ENCODE measurements at places on chromosomes 1 and 21. TPM values are rescaled to one million over a fixed set of nuclear protein-coding genes. Genes with fewer than 3 reads are reported as not detected.
A peak's percentile ranks its signal among the peaks of the same experiment; 100 is the strongest.

Gene MRPL39
- total RNA-seq: 42.7 TPM

Gene GRHL3
- total RNA-seq: not detected

Gene PTPRU
- not detected for total RNA-seq

Gene AMY1A
- total RNA-seq: not detected

Gene ANGPTL7
- not detected for total RNA-seq

GRCh38 chr1:78092643-78093042 lies 46.9 kb downstream of the GIPC2 start:
- H3K36me3 ChIP-seq: no peaks in the 10 kb centered on the region
- no peaks in the 10 kb centered on the region for H3K4me1 ChIP-seq
- DNase-seq: no peak
- H3K27me3 ChIP-seq: peaks cover 4% of the 10 kb centered on the region
- H3K4me3 ChIP-seq: no peak overlapping the region

GRCh38 chr1:246157516-246157915 lies 349.6 kb downstream of the SMYD3 start:
- H3K4me3 ChIP-seq: no peak overlapping the region
- no peaks in the 10 kb centered on the region for H3K4me1 ChIP-seq
- H3K27me3 ChIP-seq: no peaks in the 10 kb centered on the region
- no peak for DNase-seq
- H3K36me3 ChIP-seq: no peaks in the 10 kb centered on the region

GRCh38 chr1:156213644-156213966 lies 798 bp downstream of the PMF1 start:
- no peak for DNase-seq
- H3K27me3 ChIP-seq: no peaks in the 10 kb centered on the region
- peak overlapping the region; percentile 99 for H3K27ac ChIP-seq
- peaks cover 68% of the 10 kb centered on the region for H3K36me3 ChIP-seq

GRCh38 chr1:203207751-203208150 lies 21.2 kb upstream of the CHI3L1 start:
- peaks cover 15% of the 10 kb centered on the region for H3K27me3 ChIP-seq
- H3K4me1 ChIP-seq: peaks cover 9% of the 10 kb centered on the region
- H3K27ac ChIP-seq: no peak overlapping the region

- peak overlapping the region; percentile 57 for H3K27ac ChIP-seq
- H3K4me1 ChIP-seq: peaks cover 35% of the 10 kb centered on the region
- no peak for DNase-seq
- no peak overlapping the region for H3K4me3 ChIP-seq
- H3K36me3 ChIP-seq: peaks cover 18% of the 10 kb centered on the region
Measured at GRCh38 chr1:243597383-243597782, 252.7 kb downstream of the AKT3 start.

DNA sequence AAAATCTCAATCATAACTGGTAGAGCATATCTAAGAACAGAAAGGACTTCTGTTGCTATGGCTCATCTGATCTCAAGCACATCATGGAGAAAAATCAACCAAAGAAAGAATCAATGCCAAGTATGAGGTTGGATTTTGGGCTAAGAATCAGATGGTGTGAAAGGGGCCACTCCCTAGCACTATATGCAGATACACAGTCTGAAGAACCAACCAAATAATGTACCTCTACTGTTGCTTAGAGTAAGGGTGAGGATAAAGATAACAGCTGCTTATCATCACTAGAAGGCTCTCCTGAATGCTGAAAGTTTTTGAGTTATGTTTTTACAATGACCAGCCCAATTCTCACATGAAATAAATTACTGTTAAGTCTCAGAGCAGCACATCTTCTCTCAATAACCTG lies 35.6 kb downstream of the ST7L start:
- no peaks in the 10 kb centered on the region for H3K27me3 ChIP-seq
- H3K4me1 ChIP-seq: no peaks in the 10 kb centered on the region
- no peak for DNase-seq
- H3K27ac ChIP-seq: no peak overlapping the region
- H3K36me3 ChIP-seq: peaks cover 2% of the 10 kb centered on the region

GRCh38 chr21:45698493-45699184 lies 55.1 kb downstream of the PCBP3 start:
- no peak overlapping the region for H3K27ac ChIP-seq
- H3K4me3 ChIP-seq: no peak overlapping the region
- H3K27me3 ChIP-seq: no peaks in the 10 kb centered on the region
- H3K4me1 ChIP-seq: peaks cover 30% of the 10 kb centered on the region
- no peak for DNase-seq

DNA sequence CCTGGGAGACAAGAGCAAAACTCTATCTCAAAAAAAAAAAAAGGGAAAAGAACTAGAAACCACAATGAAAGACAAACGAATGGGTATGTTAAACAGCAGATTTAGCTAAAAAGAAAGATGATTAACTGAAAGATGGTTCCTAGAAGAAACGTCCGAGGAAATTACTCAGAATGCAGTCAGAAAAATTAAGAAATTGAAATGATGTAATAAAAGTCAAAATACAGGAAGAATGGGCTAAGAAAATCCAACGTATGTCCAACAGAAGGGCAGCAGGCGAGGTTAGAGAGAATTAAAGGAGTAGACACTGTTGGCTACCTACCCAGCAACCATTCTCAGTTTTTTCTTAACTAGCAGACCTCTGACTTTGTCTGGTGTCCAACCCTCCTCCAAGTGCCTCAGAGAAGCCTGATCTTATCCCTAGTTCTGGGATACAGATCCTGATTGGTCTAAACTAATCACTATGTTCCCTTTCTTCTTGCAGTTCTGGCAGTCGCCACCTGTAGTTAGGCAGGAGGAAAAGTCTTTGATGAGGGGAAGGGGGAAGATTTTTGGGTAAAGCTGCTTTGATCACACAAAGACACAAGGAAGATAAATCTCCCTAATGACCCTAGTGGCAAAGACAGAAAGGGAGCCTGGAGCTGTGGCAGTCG lies 25.7 kb downstream of the GPR161 start:
- DNase-seq: no peak
- no peak overlapping the region for H3K4me3 ChIP-seq
- H3K4me1 ChIP-seq: no peaks in the 10 kb centered on the region
- H3K36me3 ChIP-seq: no peaks in the 10 kb centered on the region
- H3K27ac ChIP-seq: no peak overlapping the region
- peaks cover 2% of the 10 kb centered on the region for H3K27me3 ChIP-seq

DNA sequence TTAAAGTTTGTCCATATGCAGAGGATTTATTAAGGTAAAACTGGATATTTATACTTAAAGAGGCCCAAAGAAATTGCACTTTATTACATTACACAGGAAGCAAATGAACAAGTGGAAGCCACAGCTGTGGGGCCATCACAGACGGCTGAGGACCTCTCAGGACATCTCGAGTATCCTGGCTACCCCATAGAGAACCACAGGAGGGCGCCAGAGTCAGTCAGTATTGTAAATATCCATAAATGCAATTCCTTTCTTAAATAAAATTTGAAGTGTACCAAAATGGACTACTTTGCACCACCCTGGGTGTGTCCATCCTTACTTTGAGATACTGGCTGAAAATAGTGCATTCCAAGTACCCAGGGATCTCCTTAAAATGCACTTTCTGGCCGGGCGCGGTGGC lies 257.2 kb downstream of the MRPL39 start:
- DNase-seq: peak; percentile 42
- no peak overlapping the region for H3K27ac ChIP-seq
- H3K27me3 ChIP-seq: peaks cover 20% of the 10 kb centered on the region
- no peaks in the 10 kb centered on the region for H3K36me3 ChIP-seq
- H3K4me3 ChIP-seq: no peak overlapping the region

GRCh38 chr1:156493742-156494141 lies 6.8 kb downstream of the MEF2D start:
- H3K36me3 ChIP-seq: peaks cover 31% of the 10 kb centered on the region
- DNase-seq: no peak
- H3K27ac ChIP-seq: peak overlapping the region; percentile 54
- peaks cover 99% of the 10 kb centered on the region for H3K4me1 ChIP-seq

DNA sequence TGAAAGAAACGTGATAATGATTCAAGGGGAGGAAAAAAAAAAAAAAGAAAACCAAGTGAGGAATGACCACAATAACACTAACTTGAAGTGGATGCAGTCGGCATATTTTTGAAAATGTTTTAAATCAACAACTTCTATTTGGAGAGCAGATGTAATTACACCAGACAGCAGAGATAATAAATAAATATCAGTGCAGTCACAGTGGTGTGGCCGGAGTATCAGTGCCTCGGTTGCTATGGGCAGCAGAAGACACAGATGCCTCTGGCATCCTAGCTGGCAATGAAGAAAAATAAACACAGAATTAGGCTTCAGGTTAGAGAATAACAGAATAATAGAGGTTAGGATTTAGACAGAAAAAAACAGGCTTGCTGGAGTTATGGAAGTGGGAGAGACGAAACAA lies 888.3 kb downstream of the LTN1 start:
- no peak for DNase-seq
- no peak overlapping the region for H3K27ac ChIP-seq
- H3K36me3 ChIP-seq: no peaks in the 10 kb centered on the region
- no peaks in the 10 kb centered on the region for H3K4me1 ChIP-seq
- no peak overlapping the region for H3K4me3 ChIP-seq
- H3K27me3 ChIP-seq: no peaks in the 10 kb centered on the region

DNA sequence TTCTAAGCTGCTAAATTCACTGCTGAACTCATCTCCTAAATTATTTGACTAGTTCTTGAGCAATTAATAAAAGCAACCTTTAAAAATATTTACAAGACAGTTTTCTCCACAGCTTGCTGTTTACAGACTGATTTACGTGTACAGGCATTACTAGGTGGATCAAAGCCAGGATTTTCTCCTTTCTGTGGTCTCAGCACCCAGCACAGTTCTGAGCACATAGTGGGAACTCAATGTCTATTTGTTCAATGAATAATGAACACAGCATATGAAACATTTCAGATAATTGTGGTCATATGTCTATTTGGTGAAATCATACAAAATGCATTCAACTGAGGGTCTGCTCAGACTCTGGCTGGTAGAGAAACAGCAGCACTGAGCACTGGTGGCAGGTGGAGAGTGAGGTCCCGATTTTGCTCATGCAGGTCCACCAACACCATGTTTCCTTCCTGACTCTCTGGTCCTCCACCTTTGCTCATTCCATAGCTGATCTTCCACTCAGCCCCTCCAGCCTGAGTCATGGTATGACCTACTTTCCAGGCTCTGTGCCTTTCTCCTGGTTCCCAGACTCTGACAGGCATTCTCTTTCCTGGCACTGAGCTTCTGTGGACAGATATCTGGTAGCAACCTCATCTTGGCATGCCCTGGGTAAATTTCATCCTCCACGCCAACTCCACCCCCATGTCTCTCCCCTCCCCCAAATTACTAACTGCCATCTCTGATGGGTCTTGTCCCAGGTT lies 311.3 kb downstream of the TGFB2 start:
- H3K4me1 ChIP-seq: no peaks in the 10 kb centered on the region
- H3K27me3 ChIP-seq: no peaks in the 10 kb centered on the region
- no peak for DNase-seq
- no peak overlapping the region for H3K27ac ChIP-seq

GRCh38 chr1:33468011-33468410 lies 4.4 kb upstream of the ZSCAN20 start:
- H3K27me3 ChIP-seq: peaks cover 3% of the 10 kb centered on the region
- peaks cover 40% of the 10 kb centered on the region for H3K4me1 ChIP-seq
- no peaks in the 10 kb centered on the region for H3K36me3 ChIP-seq

GRCh38 chr1:58968360-58968952 lies 184.6 kb upstream of the JUN start:
- peaks cover 9% of the 10 kb centered on the region for H3K36me3 ChIP-seq
- H3K4me1 ChIP-seq: peaks cover 47% of the 10 kb centered on the region
- H3K27ac ChIP-seq: peak overlapping the region; percentile 99
- H3K4me3 ChIP-seq: peak overlapping the region; percentile 67

DNA sequence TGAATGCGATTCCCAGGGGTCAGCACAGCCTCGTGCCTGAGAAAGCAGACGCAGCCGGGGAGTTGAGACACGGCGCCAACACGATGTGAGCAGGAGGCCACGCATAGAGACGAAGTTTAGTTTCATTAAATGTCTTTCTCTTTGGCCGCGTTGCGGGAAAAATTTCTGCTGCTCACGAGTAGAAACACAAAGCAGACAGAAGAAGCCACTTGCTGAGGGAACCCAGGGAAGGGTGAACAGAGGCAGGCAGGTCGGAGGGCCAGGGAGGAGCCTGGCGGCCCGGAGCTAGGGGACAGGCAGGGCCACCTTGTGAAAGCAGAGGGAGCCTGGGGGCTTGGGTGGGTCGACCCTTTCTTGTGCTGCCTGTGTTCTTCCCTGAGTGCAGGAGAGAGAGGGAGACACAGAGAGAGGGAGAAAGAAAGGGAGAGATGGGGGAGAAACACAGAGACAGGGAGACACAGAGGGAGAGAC lies 33.2 kb downstream of the POFUT2 start:
- H3K36me3 ChIP-seq: no peaks in the 10 kb centered on the region
- peaks cover 32% of the 10 kb centered on the region for H3K4me1 ChIP-seq
- H3K27me3 ChIP-seq: peaks cover 14% of the 10 kb centered on the region
- no peak for DNase-seq

DNA sequence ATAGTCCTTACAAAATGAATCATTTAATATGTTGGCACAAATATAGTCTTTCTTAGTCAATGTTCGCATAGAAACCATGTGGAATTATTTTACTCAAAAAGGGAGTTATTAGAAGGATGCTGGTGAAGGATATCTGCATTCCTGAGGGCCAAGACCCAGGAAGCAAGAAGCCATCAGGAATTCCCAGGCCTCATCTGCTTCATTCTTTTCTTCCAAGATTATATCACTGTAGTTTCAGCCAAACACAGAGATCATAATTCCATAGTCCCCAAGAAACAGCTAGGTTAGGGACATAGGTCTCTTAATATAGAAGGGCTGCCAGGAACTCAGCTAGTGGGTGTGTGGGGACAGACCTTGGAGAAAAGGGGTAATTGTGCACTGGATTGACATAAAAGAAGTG lies 28.6 kb upstream of the DISC1 start:
- no peaks in the 10 kb centered on the region for H3K27me3 ChIP-seq
- H3K36me3 ChIP-seq: no peaks in the 10 kb centered on the region
- DNase-seq: no peak
- no peak overlapping the region for H3K27ac ChIP-seq

DNA sequence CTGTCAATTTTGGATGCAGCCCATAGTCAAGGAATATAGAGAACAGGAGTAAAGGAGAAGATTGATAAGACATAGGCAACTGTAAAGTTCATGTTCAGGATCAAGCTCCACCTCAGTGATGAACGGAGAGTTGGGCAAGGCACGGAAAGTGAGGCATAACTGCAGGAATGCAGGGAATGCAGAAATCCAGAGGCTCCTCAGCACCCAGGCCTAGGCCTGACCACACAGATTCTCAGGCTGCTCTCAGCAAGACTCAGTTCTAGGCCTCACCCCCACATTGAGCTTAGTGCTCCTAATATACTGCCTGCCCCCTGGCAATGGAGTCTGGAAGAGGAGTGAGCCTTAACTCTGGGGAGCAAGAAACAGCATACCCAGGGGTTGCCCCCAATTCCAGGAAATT lies 36.3 kb upstream of the S1PR1 start:
- no peak overlapping the region for H3K4me3 ChIP-seq
- H3K27me3 ChIP-seq: no peaks in the 10 kb centered on the region
- DNase-seq: no peak
- no peak overlapping the region for H3K27ac ChIP-seq
- peaks cover 8% of the 10 kb centered on the region for H3K36me3 ChIP-seq

GRCh38 chr1:58745117-58745516 lies 38.7 kb downstream of the JUN start:
- H3K27me3 ChIP-seq: peaks cover 18% of the 10 kb centered on the region
- DNase-seq: no peak
- H3K27ac ChIP-seq: no peak overlapping the region
- no peak overlapping the region for H3K4me3 ChIP-seq
- peaks cover 9% of the 10 kb centered on the region for H3K4me1 ChIP-seq
